ENCODE measurements at places on chromosomes 4 and X. TPM values are rescaled to one million over a fixed set of nuclear protein-coding genes. Genes with fewer than 3 reads are reported as not detected.

DNA sequence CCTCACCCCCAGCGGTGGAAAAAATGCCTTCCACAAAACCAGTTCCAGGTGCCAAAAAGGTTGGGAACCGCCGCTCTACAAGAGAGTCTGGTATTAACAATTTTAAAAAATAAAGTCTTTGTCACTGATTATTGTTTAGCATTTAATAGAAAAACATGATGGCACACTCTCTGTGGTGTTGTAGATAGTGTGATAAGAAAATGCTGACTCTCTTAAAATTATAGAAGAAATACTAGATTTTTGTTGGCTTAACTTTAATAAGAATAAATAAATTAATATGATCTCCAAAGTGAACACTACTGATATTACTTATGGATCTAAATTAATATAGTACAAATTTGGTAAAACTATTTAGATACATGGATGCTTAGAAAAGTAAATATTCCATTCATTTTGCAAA is 943.5 kb downstream of the CCSER1 start:
- DNase-seq = no peak

Gene PRR32
- total RNA-seq = 3.6 TPM

- DNase-seq = no peak
Measured at GRCh38 chrX:40056420-40056819, 41.3 kb downstream of the BCOR start.

- DNase-seq = no peak
Measured at GRCh38 chr4:23245203-23245832, 552.6 kb downstream of the GBA3 start.

- no peak for DNase-seq
Measured at GRCh38 chr4:14887842-14888433, 114.3 kb upstream of the CPEB2 start.

DNA sequence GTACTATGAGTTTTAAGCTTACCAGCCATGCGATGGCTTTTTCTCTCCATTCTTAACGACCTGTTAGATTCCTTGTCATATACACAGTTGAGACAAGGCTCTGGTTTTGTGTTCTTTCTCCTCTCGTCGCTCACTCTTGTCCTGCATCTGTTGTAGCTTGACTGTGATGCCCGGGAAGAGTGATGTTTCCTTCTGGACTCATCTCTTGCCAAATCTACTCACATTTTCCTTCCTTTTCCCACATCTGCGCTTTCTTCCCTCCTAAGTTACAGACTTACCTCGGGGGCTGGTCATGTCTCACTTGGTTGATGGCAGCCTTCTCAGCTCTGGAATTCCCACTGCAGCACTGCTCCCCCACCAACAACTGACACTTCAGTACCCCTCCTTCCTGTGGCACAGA is 4.8 kb upstream of the MAP7D3 start:
- DNase-seq = no peak

Gene FGF2
- total RNA-seq = 11.6 TPM

Gene CD40LG
- total RNA-seq = 0.16 TPM

DNA sequence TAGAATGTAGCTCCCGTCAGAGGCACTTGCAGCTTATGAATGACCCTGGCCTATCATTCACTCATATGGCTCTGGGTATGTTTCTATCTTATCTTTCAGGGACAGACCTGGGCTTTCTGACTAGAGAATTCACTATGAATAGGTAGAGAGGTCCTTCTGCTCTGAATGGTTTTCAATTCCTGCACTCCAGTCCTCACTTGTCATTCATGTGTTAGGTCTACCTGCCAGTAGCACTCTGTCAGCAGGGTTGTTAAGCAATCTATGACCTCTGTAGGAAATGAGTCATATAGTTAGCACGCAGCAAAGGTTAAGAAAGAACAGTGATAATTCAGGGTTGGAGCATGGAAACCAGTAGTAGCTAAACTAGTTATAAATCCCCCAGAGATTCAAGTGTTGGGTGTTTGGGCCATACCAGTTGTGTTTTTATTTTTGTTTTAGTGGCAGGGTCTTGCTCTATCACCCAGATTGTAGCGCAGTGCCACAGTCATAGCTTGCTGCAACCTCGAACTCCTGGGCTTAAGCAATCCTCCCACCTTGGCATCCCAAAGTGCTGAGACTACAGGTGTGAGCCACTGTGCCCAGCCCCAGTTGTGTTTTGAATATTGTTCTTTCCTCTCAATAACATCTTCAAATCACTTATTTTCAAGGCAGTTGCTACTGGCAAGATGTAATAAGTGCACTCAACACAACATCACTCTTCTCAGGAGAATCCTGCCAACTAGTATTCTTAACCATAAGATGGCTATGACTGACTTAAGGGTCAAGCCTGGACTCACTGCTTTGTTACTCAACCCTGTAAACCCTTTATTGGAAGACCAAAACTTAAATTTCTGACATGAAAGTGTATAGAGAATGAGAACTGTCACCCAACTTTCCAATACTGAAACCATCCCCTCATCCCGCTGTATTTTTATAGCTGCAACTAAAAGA is 25.1 kb downstream of the ARL13A start:
- no peak for DNase-seq

GRCh38 chr4:53935780-53936179 is 128.6 kb downstream of the CHIC2 start:
- no peak for DNase-seq

DNA sequence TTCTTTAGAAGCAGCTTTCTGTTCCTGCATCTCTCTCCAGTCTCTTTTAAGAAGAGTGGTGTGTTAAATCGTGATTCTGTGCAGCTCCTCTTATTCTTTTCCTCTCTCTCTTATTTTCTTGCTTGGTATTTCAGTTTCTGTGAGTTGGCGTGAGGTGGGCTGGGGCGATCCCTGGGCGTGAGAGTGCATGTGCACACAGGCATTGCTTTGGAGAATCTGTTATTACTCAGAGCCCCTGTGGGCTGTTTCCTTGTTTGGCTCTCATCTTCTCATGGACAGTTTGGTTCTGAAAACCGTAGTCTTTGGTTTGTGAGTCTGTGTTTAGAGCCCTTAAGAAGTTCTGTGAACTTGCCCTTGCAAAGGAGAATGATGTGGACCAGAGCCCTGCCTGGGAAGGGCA is 97.2 kb upstream of the CLNK start:
- no peak for DNase-seq

DNA sequence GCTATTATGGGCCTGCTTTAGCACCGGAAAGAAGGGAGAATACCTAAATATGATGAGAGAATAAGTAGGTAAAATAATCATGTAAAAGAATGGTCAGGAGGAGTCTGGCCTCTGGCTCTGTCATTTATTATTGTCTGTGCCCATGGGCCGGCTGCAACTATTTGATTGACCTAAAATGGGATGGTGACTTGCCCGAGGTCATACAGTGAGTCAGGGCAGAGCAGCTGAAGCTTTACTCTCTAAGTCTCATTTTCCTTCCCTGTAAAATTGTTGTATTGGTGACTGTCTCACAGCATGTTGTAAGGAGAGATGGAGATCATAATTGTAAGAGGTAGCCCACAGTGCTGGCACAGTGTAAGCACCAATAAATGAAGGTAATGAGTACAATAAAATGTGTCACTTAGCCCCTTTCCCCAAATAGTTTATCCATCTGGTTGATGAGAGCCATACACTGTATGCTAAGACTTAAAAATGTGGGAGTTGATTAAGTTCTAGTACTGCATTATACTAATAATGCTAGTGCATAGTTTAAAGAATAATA is 39.6 kb downstream of the RUFY3 start:
- no peak for DNase-seq

Gene EXOC1
- 18.4 TPM for total RNA-seq

Gene EDA2R
- total RNA-seq = 0.83 TPM

DNA sequence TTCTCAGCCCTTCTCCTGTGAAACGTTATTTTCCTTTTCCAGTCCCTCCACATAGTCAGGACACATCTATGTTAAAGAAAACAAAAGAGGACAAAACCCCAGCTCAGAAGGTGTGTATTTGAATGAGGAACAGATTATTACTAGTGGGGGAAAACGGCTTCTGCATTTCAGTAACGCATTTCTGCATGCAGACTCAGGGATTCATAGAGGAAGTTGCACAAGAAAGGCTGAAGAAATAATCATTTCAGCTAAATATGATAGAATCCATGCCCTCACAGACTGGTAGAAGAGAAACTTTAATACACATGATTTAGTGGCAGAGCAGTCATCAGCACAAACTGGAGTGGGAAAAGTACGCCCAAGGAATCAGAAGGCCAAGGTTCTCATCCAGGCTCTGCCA is 270.8 kb upstream of the FGF13 start:
- DNase-seq = no peak

DNA sequence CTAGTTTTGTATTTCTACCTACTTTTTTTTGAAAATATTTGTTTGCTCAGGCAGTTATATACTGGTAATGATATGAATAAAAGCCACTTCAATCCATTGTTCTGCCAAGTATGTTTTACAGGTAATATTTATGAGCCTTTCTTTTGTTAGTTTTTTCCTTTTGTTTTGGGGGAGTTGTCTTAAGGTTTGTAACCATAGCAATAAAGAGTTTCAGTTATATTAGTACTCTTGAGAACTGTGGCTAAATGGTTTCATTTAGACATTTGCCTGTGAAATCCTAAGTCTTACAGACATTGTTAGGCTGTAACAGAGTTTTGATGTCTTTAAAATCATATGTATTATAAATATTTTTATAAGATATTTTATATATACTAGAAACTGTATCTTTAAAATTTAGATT is 150.1 kb downstream of the DIPK2B start:
- DNase-seq = no peak

DNA sequence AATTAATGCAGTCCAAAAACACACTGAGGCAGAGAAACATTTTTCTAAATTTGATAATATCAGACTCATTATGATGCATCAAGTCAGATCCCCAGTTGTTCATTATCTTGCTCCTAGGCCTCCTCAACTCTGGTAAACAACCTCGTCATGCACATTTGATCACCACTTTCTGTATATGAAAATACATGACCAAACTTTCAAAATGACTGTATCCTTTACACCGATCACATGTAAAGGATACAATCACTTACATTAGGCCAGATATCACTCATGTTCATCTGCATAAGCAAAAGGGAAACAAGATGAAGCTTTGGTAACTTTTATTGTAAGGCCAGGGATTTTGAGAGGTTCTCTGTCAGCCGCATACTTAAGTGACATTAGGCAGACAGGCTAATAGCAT is 99.4 kb upstream of the IL1RAPL1 start:
- no peak for DNase-seq

- DNase-seq = no peak
Measured at GRCh38 chrX:114889481-114889880, 127.9 kb downstream of the IL13RA2 start.

All from right atrium auricular region (tissue), 2 donors.